ENCODE measurements at places on chromosomes 2 and 18.

DNA sequence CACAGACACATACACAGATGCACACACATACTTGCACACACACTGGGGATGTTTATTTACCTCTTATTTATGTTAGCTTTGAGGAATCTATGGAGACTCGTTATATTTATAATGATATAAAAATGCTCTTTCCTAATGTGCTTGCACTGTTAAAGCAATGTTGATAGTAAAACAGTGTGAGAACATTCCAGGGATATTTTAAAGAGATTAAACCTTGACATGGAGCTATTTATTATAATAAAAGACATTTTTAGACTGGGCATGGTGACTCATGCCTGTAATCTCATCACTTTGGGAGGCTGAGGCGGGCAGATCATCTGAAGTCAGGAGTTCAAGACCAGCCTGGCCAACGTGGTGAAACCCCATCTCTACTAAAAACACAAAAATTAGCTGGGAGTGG is 557.3 kb upstream of the ZNF804A start:
- no peak for DNase-seq

DNA sequence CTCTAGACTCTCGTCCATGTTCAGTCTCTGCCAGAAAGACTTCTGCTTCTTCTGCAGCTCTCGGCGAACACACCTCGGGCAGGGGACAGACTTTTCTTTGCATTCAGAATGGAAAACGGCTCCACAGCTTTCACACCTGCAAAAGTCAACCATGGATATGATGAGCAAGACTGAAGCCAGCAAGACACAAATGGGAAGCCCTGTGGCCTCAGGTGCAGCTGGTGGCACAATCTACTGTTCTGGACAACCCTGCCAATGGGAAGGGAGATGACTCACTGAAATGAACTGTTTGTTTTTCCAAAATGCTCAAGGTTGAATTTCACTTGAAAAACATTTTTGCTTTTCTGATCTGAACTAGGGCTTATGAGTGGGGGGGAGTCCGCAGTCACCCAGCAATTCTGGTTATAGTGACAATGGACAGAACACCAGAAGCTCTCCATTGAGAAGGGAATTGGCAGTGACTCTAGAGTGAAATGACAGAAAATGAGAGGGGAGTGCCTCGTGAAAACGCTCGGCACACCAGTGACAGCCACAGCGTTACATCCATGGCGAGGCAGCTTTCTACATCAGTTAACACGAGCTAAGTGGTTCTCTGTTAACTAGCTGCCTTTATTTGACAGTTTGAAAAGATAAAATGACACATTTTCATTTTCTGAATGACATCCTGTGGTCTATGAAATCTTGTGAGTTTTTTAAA is 58.8 kb upstream of the FZD5 start:
- no peak for DNase-seq

DNA sequence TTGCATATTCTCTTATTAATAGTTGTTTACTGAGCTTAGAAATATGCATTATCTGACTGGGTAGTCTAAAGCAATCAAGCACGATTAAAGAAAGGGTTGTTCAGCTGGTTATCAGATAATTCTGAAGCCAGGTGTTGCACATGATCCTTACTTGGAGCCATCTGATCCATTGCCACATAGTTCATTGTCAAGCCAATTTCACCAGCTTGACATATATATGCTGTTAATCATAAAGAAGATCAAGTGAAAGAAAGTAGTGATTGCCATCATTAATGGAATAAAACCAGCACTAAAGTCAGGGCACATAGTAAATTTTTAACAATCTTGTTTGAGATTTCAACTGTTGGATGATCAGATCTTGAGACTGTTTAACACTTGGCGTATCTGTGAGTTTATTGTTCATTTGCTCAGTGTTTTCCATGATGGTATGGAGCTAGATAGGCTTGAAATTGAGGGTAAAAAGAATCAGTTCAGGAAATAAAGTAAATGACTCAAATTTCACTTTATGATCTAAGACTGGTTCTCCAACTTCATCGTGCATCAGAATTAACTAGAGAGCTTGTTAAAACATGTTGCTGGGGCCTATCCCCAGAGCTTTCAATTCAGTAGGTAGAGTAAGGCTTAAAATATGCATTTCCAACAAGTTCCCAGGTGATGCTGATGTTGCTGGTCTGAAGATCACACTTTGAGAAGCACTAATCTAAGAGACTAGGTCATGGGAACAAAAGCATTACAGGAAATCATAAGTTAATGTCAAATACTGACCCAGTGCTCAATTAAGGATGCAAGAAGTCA is 539.6 kb downstream of the SATB2 start:
- no peak for DNase-seq

DNA sequence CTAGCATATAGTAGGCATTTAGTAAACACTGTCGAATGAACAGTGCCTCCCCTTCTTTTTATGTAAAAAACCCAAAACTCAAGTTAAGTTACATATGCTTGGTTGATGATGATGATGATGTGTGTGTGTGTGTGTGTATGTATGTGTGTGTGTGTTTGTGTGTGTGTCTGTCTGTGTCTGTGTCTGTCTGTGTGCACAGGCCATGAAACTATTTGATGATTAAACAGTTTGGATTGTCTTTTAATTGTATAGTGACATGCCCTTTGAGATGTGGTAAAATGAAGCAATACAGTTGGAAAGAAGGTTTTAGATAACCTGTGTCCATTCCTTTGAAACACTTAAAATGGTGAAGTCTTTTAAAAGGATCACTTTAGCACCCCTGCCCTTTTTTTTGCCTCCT is 105.6 kb downstream of the MAP4K4 start:
- DNase-seq = peak; percentile 68

DNA sequence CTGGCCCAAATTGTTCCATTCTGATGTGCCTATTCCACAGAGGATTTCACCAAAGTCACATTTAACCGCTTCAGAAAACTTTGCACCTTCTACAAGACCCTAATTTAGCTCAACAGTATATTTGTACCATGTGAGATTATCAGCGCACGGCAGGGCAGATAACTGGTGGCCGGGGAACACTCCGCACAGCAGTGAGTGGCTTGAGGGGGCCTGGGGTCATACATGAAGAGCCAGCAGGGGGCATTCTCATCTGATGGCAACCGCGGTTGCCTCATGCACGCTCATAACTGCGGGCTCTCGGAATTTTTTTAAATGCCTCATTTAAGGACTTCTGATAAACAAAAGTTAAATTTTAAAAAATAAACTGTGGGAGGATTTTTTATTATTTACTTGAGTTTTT is 84.1 kb downstream of the BIN1 start:
- no peak for DNase-seq

DNA sequence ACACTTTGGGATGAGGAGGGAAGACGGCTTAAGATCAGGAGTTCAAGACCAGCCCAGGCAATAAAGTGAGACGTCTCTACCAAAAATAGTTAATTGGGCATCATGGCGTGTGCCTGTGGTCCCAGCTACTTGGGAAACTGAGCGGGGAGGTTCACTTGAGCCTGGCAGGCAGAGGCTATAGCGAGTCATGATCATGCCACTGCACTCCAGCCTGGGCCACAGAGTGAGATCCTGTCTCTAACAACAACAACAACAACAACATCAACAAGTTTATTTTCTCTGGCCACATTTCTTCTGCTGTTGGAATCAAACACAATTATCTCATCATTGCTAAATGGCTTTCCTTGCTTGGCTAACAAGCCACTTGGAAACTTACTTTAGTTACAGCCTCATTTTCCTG is 13.4 kb downstream of the NIFK start:
- DNase-seq = no peak

- DNase-seq = no peak
Observed at GRCh38 chr2:236558993-236559978, 10.3 kb upstream of the ACKR3 start.

- no peak for DNase-seq
Observed at GRCh38 chr2:192159736-192160135, 35.0 kb downstream of the TMEFF2 start.

DNA sequence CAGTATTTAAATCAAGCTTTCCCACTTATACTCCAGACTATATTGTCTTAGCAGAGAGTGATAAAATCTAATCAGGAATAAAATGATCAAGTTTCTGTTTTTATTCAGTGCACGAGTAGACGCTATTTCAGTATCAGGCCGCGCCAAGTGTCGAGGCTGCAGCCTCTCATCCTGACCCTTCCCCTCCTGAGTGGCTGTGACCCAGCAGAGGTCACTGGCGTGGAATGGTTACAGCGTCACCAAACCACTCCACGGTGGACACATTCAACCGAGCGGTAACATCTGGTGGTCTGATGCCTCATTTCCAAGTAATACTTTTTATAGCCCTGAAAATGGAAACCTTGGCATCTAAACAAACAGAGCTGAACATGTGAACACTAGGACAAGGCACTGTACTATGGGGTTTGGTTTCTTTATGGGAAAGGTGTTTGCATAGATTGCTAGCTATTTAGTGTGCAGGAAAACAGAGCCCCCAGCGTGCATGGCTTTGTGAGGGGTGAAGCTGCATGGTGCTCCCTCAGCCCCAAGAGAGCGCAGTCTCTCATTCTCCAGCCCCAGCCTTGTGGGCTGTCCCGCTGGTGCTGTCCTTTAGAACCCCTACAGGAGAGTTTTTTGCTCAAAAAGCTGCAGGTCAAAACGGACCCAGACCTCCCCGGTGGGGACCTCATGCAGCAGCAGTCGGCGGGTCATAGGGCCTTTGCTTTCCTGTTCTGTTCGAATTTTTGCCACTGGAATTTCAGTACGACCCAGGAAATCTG is 28.4 kb downstream of the FAM228A start:
- no peak for DNase-seq

DNA sequence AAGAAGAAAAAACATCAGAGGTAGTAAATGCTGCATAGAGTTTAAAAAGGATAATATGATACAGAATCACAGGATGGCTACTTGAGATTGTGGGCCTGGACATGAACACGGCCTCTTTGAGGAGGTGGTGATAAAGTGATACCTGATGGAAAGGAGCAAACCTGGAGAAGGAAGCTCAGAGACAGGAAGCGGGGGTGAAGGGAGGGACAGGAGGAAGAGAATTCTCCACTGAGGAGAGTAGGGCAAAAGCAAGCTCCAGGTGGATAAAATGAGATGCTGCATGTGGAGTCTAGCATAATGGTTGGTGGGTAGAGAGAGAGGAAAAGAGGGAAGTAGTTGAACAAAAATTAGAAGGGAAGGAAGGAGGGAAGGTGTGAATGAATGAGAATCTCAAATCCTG is 77.0 kb upstream of the GALNT3 start:
- no peak for DNase-seq

- DNase-seq = no peak
Observed at GRCh38 chr2:240635998-240636547, 10.8 kb downstream of the GPR35 start.

GRCh38 chr18:37385846-37386778 is 179.5 kb downstream of the CELF4 start:
- DNase-seq = peak; percentile 60

DNA sequence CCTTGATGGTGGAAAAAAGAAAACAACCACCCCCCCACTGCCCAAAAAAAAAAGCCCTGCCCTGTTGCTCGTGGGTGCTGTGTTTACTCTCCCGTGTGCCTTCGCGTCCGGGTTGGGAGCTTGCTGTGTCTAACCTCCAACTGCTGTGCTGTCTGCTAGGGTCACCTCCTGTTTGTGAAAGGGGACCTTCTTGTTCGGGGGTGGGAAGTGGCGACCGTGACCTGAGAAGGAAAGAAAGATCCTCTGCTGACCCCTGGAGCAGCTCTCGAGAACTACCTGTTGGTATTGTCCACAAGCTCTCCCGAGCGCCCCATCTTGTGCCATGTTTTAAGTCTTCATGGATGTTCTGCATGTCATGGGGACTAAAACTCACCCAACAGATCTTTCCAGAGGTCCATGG is 28.0 kb downstream of the MAL start:
- DNase-seq = no peak

GRCh38 chr2:111950236-111950635 is 51.8 kb downstream of the MERTK start:
- peak; percentile 21 for DNase-seq

DNA sequence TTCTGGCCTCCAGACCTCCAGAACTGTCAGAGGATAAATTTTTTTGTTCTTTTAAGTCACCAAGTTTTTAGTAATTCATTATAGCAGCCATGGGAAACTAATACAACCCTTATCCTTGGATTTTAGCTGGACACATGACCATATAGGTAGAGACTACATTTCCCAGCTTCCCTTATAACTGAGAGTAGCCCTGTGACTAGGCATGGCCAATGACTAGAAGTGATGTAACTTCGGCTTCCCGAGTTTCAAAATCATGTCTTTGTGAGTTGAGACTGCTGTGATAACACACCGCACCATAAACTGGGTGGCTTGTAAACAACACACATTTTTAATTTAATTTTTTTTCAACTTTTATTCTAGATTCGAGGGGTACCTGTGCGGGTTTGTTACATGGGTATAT is 134.0 kb upstream of the SERTAD2 start:
- no peak for DNase-seq

DNA sequence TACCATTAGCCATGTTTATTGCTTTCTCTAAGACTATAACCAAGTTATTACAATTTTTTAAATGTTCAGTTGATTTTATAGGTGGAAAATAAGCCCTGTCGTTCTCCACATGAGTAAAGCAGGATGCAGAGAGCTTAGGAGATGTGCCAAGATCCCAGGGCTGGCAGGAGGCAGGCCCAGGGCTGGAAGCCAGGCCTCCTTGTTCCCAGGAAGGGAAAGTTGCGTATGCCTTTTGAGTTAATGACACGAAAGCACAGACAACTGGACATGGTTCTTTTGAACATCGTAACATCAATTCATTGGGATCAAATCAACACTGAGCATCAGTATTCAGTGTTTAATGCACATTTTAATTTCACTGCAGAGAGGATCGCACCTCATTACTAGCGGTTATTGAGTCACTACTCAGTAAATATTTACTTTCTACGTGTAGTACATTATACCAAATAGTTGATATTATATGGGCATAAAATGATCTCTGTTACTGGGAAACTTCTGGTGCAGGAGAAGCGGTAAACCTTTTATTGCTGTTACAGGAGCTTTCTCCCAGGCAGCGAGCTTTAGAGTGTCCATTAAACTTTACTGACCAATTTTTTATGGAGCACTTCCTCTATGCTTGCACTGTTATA is 60.0 kb downstream of the RNF144A start:
- DNase-seq = peak; percentile 41

DNA sequence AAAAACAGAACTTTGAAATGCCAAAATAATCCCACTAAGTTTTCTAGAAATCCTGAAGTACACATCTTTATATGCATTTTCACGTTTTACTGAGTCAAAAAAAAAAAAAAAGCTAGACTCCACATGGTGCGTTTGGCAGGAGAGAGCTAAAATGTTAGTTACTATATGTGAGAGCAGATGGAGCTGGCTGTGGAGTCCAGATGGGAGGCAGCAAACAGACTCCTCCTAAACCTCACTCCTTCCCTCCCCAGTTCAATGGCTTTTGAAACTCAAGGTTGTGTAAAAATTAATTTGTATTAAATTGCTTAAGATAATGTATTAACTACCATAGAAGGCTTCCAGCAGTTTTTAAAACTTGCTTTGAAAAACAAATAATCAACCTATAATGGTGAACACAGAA is 248.8 kb downstream of the AGPS start:
- no peak for DNase-seq

DNA sequence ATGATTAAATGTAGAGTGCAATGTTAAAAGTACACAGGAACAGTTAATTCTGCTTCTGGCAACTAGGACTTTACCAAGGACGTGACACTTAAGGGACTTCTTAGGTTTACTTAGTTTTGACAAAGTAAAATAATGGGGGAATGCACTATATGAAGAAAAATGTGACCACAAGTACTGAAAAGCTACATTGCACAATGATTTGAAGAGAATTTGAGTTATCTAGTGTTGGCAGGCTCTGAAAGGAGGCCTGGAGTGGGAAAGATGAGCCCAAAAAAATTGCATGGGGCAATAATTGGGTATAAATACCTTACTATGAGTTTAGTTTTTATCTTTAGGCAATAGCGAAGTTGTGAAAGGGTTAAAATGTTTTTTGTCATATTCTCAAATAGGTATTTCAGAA is 173.7 kb downstream of the DOK6 start:
- peak; percentile 3 for DNase-seq
